ENCODE measurements at places on chromosomes 1 and 21.

DNA sequence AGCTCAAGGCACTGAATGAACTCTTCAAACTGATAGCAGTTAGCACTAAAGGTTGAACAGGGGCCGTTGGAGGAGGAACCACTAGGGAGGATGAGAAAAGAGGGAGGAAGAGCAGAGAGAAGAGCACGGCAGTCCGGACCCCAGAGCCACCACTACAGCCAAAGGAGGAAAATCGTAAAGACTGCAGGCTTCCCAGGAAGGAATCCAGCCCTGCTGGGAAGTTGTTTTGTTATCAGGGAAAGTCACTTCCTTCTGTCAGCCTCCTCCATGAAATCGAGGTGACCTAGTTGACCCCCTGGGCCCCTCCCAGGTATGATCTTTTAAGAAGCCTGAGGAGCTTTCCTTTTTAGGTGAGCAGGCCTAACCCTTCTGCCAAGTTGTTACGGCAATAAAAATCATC lies 88.2 kb downstream of the PBX1 start:
- no peak for DNase-seq

DNA sequence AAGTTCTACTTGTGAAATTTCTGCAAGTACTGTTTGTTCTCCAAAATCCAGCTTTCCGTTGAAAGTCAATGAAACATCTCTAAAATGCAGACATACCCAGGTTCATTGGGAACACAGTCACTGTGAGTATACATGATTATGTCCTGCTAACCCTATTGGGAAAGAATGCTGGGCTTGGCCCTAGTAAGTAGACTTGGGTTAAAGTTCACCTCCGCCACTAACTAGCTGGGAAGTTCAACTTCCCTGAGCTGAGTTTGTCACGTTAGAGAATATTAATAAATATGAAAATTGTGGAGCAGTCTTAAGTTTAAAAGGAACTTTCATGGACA lies 10.5 kb upstream of the PGD start:
- DNase-seq, result no peak

- DNase-seq, result no peak
These were observed 206.4 kb upstream of the FOXD3 start for GRCh38 chr1:63116016-63116415.

- no peak for DNase-seq
These were observed 46.5 kb downstream of the LUZP1 start for GRCh38 chr1:23122023-23122748.

DNA sequence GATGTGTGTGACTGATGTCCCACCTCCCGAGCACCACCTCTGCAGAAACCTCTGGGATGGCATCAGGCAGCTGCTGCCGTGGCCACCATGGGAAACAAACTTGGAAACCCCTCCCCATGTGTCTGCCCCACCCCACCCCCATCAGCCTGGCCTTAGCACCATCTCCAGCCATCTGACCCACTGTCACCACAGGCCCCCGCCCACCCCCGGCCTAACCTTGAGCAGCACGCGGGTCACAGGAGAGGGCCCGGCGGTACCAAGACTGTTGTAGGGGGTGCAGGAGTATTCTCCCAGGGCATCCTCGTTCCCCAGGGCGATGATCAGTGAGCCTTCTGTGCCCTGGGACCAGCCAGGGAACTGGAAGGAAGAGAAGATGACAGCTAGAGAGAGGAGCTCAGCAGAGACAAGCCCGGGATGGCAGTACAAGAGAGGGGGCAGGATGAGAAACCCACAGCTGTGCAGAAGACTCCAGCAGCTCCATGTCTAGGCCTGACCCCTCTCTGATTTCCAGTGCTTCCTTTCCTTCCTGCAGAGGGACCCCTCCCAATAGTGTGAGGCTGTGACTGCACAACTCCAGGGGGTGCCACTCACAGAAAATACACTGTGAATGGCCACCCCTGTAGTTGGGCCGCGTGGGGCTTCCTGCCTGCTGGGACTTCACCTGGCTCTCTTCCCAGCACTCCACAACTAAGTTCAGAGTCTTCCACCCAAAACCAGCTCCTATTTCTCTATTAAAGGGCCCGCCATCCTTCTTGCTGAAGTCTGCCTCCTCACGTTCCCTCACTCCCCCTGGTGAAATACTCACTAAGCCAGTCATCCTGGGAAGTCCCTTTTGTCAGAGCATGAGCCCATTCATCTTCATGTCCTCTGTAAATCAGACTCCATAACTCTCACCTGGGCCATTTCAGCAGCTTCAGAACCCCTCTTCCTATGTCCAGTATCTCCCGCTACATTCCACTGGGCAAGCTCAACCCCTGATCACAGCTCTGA lies 7.3 kb upstream of the TAGLN2 start:
- no peak for DNase-seq

DNA sequence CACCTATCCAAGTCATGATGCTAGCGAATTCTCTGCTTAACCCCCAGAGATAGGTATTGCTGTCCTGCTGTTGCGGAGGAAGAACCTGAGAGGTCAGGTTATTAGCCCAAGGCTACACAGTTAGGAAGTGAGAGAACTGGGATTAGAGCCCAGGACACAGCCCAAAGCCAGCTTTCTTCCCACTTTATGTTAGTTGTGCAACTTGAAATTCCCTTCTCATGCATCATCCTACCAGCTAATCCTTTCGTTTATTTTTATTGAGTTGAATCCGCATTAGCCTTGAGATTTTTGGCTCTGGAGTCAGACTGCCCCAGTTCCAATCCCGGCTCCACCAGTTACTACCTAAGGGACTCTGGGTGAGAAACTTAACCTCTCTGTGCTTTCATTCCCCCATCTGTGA lies 65.4 kb downstream of the PLEKHA6 start:
- no peak for DNase-seq

GRCh38 chr1:89358287-89358893 lies 5.5 kb upstream of the GBP6 start:
- DNase-seq, result peak; percentile 56

GRCh38 chr1:174884038-174884437 lies 115.7 kb upstream of the CACYBP start:
- no peak for DNase-seq

- no peak for DNase-seq
These were observed 64.9 kb downstream of the FHAD1 start for GRCh38 chr1:15311880-15312279.

DNA sequence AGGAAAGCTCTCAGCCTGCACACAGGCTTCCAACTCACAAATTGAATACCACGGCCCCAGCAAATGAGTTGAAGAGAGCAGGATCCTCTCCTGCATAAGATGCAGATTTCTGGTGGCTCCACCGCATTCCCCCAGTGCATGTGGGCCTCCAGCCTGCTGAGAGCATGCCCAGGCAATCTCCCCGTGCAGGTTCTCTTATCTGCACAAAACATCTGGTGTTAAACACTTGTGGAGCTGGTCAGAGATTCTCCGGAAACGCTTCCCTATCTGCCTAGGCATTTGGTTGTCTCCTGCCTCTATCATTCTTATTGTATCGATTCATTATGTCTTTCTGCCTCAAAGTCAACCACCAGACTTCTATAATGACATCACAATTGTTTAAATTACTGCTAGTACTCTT lies 1349.0 kb upstream of the B3GALT2 start:
- DNase-seq, result no peak

GRCh38 chr1:212284332-212284743 lies 872 bp upstream of the PPP2R5A start:
- no peak for DNase-seq

DNA sequence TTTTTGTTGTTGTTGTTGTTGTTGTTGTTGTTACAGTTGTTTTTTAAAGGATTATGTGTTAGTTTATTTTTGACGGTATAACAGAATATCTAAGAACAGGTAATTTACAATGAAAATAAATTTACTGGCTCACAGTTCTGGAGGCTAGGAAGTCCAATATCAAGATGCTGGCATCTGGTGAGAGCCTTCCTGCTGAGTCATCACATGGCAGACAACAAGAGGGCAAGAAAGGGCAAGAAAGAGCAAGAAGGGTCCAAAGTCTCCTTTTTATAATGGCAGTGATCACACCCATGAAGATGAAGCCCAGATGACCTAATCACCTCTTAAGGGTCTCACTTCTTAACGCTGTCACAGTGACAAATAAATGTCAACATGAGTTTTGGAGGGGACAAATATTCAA lies 142.1 kb downstream of the NEGR1 start:
- no peak for DNase-seq

DNA sequence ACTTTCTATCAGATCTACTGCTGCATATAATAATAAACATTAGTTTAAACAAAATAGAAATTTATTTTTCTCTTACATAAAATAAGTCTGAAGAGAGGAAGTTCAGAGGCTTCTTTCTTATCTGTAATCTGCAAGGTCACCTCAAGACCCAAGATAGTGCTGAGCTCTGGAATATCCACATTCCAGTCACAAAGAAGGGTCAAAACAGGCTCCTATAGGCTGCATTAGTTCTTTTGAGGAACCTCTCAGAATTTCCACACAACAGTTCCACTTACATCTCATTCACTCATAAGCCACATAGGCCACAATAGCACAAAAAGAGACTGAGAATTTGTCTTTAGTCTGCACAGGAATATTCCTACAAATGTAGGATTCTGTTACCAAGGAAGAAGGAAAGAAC lies 15.4 kb downstream of the DYNLT5 start:
- no peak for DNase-seq

DNA sequence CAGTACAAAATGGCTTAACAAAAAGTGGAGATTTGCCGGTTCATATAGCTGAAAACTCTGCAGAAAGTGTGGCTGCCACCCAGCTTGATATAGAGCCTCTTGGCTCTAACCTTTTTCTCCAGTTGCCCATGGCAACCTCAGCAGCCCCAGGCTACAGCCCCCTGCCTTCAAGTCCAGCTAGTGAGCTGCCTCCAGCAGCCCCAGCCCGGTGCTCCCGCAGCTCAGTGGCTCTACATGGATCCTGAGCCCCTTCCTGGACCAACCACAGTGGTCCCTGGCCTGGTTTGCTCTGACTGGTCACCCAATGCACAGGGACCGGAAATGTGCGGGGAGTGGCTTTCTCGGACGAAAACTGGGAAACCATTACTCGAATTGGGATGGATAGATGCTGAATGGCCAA lies 13.3 kb upstream of the ATF3 start:
- no peak for DNase-seq

GRCh38 chr1:110207831-110208230 lies 2.3 kb upstream of the KCNC4 start:
- peak; percentile 62 for DNase-seq

GRCh38 chr1:55893155-55893554 lies 678.0 kb upstream of the USP24 start:
- DNase-seq, result no peak

- DNase-seq, result no peak
These were observed 29.9 kb downstream of the DHRS3 start for GRCh38 chr1:12587981-12588640.

- no peak for DNase-seq
These were observed 69.5 kb downstream of the NTMT2 start for GRCh38 chr1:170215072-170215885.

- DNase-seq, result no peak
These were observed 14.6 kb upstream of the NCF2 start for GRCh38 chr1:183604815-183605214.

GRCh38 chr1:2088458-2088857 lies 38.2 kb downstream of the PRKCZ start:
- DNase-seq, result no peak

DNA sequence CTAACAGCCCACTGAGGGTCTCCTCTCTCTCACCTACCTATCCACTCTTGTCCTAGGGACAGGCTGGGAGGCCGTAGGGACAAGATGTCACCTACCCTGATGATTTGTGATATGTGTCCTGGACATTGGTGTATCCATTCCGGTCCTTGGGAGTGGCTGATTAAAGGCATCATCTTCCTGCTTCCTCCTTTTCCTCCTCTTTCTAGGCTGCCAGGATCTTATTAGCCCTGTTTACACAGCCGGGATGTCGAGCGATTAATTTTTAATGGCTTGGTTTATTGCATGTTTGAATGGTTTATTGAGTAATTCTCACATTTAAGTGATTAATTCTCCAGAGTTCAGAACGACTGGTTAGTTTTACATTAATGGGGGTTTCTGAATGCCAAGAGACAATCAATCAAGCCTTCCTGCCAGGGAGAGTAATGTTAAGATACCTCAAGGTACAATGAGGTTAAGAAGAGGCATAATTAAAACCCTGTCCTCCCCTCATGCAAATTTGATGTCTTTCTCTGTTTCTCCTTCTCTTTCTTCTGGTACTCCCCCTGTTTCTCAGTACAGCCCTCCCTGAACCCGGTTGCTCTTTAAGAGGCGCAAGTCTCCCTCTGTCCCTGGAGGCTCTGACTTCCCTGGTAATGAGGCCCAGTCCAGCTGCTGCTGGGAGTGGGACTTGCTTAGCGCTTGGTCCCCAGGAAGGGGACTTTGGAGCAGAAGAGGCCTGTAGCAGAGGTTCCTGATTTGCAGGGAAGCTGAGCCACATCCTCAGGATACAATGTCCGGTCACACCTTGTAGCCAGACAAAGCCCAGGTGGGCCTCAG lies 50.9 kb downstream of the ACTL8 start:
- DNase-seq, result no peak

DNA sequence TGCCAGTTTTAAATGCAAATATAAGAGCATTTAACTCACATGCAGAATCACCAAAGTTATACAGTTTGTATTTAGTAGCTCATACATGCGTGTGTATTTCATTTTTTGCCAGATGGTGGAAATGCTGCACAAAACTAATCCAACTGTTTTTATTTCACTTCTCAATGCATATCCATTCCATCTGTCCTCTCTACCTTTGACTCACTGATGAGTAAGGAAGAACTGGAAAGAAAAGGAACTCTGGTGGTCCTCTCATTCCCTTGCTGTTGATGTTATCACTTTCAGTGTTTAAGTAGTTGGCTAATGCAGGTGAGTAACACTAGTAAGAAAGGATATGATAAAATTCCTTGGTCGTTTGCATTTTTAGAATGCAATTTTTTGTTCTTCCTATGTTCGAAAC lies 5.7 kb upstream of the SLC1A7 start:
- DNase-seq, result no peak

DNA sequence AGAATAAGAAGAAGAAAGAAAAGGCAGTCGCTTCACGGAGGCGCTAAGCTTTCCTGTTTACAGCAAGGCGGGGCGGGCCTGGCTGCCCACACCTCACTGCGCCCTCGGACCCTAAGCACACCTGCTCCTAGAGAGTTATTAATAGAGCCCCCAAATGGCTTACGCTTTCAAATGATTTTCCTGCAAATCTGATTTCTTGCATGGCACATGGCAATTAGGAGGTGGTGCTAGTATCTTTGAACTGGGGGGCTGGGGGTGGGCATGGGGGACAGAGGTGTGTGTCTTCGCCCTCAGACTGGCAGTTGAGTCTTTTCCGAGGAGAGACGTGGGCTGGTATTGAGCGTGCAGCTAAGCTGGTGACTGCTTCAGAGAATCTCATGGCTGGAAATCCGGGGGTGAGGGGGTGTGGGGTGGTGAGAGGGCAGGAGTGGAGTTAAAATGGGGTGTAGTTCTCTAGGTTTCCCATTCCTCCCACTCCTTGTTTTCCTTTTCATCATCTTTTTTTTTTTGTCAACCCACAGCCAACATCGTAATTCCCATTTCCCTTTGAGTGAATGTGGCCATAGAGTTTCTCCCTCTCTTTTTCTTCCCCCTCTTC lies 1.3 kb downstream of the S1PR1 start:
- peak; percentile 49 for DNase-seq

DNA sequence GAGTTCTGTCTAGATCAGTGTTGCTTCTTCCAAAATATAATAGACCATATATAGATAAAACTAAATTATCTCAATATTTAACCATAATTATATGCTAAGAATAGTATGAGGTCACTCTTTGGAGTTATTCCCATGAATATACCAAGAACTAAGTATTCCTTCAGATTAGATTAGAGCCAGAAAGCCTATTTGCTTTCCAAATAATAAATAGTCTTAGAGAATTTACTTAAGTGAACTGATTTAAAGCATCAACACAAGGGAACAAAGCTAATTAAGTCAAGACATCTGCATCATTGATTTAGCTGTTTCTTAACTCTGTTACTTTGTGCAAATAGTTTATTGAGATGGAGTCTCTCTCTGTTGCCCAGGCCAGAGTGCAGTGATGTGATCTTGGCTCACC lies 35.7 kb downstream of the FNBP1L start:
- DNase-seq, result no peak
